ENCODE measurements at places on chromosomes 5 and 9.

DNA sequence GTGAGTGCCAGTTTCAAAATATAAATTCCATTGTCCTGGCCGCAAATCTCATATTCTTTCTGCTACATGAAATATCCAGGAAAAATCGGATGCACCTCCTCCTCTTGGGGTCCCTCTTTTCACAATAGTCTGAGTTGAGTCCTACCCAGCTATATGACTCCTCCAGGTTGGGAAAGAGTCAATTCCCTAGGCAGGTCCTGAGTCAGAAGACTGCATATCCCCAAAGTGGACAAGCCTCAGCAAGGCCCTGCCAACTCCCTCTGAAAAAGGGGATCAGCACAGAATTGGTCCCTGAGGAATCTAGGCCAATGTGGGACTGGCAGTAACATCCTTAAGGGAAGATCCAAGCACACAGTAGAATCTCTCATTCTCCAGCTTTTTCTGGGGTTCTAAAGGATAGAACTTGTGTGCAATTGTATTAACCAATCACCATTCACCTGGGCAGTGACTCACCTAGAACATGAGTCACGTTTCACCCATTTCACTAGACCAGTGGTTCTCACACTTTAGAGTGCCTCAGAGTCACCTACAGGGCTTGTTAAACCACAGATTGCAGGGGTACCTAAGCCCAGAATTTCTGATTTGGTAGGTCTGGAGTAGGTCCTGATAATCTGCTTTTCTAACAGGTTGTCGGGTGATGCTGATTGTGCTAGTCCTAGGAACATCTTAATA lies 44.7 kb upstream of the TMEM215 start:
- DNase-seq, result no peak

GRCh38 chr9:14524873-14525515 lies 168.2 kb downstream of the ZDHHC21 start:
- DNase-seq, result no peak

- no peak for DNase-seq
Measured at GRCh38 chr9:106587042-106587441, 275.9 kb upstream of the ZNF462 start.

GRCh38 chr5:170147753-170148264 lies 42.1 kb downstream of the FOXI1 start:
- DNase-seq, result no peak

- DNase-seq, result no peak
Measured at GRCh38 chr5:2989517-2989916, 238.0 kb upstream of the IRX2 start.

- DNase-seq, result no peak
Measured at GRCh38 chr5:65152131-65152530, 329.6 kb downstream of the ADAMTS6 start.

DNA sequence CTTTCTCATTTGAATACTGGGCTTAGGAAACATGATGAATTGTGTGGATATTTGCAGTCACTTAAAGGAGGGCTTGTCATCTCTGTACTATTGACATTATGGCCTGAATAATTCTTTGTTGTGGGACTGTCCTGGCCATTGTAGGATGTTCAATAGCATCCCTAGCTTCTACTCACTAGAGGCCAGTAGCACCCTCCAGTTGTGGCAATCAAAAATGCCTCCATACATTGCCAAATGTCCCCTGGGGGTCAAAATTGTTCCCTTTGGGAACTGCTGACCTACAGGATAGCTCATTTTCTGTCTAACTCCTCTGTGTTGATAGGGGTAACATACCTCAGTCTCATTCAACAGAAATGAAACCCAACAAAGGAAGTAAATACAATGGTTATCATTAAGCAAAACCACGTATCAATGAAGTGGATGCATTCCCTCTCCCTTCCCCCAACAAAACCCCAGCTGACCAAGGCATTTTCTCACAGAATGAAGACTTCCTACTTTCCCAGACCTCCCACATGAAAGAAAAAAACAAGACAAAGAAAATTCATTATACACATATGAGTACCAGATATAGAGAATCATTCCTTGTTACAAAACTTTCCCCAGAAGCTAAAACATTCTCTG lies 18.1 kb downstream of the FYB1 start:
- no peak for DNase-seq

GRCh38 chr5:6041977-6042550 lies 336.3 kb downstream of the MED10 start:
- DNase-seq, result no peak

DNA sequence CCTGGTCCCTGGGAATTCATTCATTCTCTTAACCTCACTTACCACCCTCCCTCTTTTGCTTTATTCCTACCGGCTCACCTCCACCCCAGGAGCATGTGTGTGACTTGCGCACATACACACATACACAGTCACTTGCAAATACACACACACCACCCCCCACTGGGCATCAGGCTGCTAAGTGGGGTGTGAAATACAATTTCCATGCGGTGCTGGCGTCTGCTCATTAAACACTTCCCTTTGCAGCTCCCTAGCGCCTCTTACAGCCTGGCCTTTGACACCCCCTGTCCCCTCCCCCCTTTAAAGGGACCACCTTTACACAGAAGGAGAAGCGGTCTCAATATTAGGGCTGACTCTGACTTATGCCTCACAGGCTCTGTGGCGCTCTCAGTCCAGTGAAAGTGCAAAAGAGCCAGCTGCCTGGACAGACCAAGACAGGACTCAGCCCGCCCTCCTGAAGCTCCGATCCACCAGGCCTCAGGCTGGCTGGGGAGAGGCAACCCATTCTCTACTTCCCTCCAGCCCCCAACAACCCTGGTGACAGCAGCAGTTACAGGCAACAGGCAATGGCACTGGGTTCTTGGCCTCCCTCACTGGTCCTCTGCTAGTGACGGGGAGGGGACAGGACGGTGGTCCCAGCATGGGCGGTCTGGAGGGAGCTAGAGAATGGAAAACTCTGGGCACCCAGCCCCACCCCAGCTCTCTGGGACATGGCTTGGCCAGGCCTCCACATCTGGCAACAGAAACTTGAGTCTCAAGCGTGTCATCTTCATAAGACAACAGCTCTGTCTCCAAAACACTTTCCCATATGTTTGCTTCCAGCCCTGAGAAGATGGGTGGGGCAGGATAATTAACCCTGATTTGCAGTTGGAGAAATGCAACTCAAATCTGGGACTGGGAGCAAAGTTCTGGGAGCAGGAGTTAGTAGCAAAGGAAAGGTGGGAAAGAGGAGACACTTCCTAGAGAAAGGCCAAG lies 12.0 kb downstream of the ENHO start:
- no peak for DNase-seq

- no peak for DNase-seq
Measured at GRCh38 chr5:38758774-38759600, 86.8 kb upstream of the OSMR start.

GRCh38 chr5:33441241-33442177 lies 744 bp downstream of the TARS1 start:
- peak; percentile 68 for DNase-seq

DNA sequence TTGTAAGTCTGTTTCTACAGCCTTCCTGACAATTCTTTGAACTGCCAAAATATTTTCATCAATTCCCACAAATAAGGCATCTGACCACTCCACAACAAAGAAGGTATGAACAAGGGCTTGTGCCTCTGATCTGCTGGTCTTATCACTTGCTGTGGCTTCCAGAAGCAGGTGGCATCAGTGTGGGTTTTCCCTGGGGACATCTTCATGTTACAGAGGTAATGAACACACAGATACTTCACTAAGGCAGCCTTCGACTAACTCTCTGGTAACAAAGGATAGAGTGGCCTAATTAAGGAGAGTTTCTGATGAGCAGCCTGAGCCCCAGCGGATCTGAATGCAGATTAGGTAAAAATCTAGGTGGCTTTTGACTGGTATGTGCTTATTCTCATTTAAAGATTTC lies 15.2 kb upstream of the ERAP2 start:
- DNase-seq, result no peak

GRCh38 chr5:131718487-131719014 lies 78.3 kb downstream of the FNIP1 start:
- no peak for DNase-seq

- peak; percentile 76 for DNase-seq
Measured at GRCh38 chr5:36875790-36876298, 725 bp upstream of the NIPBL start.

GRCh38 chr5:160363660-160364395 lies 6.6 kb downstream of the C1QTNF2 start:
- DNase-seq, result no peak

DNA sequence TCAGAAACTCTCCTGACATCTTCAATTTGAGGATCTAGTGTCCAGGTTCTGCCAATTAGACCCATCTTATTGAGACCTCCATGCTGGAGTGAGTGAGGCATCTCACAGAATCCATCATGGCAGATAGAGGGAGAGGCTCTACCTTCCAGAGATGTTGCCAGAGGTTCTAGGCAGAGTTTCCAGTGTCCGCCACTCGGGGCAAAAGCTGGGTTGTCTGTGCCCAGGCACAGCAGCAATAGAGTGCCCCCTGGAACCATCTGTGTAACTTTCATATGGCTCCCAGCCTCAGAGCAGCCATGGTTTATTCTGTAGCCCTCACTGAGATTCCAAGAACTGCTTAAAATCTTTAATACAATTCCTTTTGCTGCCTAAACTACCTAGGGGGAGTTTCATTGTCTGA lies 16.6 kb upstream of the CCDC112 start:
- DNase-seq, result no peak

- DNase-seq, result no peak
Measured at GRCh38 chr9:135802876-135803419, 101.0 kb downstream of the KCNT1 start.

GRCh38 chr9:88833946-88834345 lies 157.3 kb upstream of the S1PR3 start:
- no peak for DNase-seq

DNA sequence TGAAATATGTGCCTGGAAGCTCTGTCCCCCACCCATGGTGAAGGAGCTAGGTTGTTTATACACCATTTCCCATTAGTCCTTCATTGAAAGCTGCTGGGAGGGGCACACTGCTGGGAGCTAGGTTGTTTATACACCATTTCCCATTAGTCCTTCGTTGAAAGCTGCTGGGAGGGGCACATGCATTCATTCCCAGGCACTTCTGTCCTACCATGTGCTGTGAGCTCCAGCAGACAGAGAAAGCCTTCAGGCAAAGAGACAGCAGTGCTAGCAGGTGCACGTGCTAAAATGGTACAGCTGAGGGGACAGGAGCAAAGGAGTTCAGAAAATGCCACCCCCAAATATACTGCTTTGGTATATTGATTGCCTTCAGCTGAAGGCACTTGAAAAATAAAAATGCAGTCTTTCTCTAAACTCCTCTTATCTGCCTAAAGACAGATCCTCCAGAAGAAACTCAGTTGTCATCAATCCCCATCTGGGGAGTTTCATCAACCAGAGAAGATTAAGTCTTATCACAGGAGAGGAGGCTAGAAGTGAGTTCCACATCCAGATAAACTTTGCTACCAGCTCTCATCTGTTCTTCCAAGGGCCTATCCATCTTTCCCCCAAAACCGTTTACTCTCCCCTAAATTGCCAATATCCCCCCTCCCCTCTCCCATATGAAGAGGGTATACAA lies 27.7 kb upstream of the DAPK1 start:
- DNase-seq, result no peak

- peak; percentile 92 for DNase-seq
Measured at GRCh38 chr5:116574367-116575325, at the start of gene SEMA6A. Gene SEMA6A, minus strand, starts transcription at chr5:116574823. Its CDS starts 69,879 bp downstream, at chr5:116504944.
